ENCODE measurements at places on chromosomes 11 and 22.

GRCh38 chr11:107733518-107733917 is 21.7 kb upstream of the SLN start:
- no peak for DNase-seq

GRCh38 chr11:88040148-88040496 is 135.1 kb downstream of the RAB38 start:
- DNase-seq, result no peak

DNA sequence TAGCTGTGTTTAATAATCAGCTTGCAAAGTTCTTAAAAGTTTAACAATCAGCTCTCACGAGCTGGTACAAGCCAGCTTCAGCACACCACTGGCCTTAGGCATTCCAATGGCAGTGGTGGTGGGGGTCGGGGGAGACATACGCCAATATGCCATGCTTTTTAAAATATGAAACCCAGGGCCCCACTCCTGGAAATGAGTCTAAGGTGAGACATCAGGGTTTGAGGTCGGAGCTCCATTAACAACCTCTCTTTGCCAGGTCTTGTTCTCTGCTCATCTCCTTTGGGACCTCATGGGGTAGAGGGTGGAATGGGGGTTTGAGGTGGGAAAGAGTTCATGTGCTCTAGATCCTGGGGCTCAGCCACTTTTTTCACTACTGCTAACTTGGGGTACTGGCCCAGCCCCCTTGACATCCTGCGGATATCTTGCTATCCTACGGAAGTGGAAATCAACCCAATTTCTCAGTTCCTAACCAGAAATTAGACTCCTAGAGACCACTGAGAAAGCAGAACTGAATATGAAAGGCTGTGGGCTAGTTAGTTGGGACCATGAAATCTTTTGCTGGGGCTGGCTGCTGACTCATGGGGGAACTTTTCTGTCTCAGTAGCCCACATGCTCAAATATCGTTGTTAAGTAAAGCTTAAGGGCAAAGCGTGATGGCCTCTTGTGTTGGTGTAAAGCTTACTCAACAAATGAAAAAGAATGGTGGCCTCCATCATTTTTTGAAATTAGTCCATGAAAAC is 90.1 kb downstream of the PDHX start:
- peak; percentile 53 for DNase-seq

GRCh38 chr11:70074746-70075145 is 3.4 kb upstream of the ANO1 start:
- no peak for DNase-seq

DNA sequence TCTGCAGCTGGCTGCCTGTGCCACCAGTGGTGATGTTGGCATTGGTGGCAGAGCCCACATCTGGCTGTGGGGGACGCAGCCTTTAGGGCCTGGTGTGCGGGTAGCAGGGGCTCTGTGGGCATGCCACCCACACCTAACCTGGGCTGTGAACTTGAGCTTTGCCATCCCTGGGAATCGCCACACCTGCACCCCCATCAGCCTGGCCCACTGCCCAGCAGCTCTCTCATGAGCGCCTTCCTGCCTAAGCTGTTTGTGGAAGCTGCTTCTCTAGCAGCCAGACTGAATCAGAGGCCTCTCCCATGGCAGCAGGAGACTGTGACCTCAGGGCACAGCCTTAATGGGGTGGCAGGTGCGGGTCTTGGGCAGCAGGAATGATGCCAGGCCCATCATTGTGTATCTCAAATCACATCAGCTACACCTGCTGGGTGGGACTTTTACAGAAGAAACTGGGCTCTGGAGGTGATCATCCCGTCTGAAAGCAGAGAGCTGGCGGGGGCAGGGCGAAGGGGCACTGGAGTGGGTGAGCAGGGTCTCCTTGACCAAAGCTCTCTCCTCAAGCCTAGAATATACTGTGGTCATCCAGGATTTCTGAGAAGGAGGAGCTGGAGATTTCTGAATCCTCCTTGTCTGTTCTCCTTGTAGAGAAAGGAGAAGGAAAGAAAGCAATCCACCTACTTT is 17.8 kb upstream of the CARS1 start:
- DNase-seq, result no peak

- no peak for DNase-seq
Observed at GRCh38 chr22:18096823-18097222, 13.8 kb upstream of the TUBA8 start.

GRCh38 chr11:119671051-119671450 is 57.9 kb downstream of the NECTIN1 start:
- DNase-seq, result no peak

- no peak for DNase-seq
Observed at GRCh38 chr11:2473361-2474058, 28.7 kb downstream of the KCNQ1 start.

Data from SIG-M5 (cell line).